SW480 (cell line): ENCODE measurements at places on chromosomes 6 and 20.

- no peak for DNase-seq
These were observed 108.8 kb upstream of the SCGN start for GRCh38 chr6:25542984-25543910.

DNA sequence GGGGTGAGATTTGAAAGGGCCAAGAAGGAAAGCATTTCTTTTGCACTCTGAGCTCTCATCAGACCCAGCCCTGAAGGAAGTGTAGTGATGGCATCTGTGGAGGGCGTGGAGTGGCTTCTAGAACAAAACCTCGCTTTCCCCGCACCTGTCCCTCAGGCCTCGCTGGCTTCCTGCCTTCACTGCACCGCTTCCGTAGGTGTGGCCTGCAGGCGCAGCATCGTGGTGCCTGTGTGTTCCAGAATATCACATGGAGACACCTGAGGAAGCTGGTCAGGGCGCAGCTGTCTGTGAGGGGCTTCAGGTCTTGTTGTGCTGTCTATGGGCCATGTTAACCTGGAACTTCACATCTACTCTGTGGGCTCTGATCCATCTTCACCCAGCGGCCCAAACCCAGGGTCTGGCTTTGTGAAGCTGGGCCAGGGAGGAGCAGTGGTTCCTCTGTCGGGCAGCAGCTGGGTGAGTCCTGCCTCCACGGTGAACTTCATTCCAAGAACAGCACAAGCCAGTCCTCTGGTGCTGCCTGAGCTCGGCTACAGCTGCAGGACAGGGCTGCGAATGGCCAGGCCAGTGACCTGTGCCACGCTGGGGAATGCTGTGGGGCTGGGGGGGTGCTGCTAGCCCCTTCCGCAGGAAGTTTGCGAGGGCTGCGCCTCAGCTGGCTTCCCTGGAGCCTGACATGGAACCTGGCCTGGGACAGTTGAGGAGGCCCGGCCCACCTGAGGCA is 40.9 kb downstream of the DSTN start:
- DNase-seq, result peak; percentile 65

GRCh38 chr6:160791981-160792418 is 90.0 kb downstream of the PLG start:
- DNase-seq, result no peak

- DNase-seq, result no peak
These were observed 52.5 kb downstream of the MAN1A1 start for GRCh38 chr6:119297049-119297448.

DNA sequence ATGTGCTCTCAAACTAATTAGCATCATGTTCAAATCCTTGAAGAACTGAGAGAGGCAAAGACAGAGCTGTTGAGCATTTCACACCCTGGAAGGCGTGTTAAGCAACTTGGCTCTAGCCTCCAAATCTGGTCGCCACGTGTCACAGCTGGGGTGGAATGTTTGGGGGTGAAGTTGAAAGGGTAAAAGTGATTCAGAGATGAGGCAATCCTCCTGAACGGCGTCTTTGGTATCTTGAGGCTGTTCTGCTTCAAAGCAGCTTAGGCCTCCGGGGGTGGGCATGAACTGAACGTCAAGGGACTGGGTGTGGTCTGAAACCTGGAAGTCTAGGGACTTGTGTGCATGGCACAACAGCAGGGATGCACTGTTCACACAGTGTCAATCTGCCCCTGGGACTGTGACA is 62.3 kb downstream of the TRAM2 start:
- DNase-seq, result peak; percentile 20

- DNase-seq, result no peak
These were observed 12.2 kb upstream of the TRPC4AP start for GRCh38 chr20:35104685-35105295.

DNA sequence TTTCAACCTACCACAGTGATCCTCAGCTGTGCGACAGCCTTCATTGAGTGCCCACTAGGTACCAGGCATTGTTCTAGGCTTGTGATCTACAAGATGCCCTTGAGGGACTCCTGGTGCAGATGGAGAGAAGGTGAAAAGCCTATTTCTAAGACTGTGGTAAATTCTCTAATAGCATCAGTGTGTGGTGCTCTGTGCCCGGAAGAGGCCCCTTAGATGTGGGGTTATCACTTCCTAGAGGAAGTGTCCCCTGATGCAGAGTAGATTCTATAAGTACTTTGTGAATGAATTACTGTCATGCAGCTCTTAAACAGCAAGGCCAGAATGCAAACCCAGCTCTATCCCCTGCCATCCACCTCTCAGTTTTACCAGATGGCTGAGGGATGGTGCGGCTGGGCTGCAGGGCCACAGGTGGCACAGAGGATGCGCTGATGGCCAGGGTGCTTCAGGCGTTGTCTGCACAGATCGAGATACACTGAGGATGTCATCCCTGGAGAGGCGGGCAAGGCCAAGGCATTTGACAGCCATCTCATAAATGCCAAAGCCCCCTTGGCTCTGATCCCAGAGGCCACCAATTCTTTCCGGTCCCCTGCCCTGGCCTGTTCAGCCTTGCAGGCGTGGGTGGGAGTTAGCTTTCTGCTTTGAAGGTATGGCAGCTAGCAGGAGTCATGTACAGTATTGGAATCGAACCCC is 96.7 kb downstream of the TOX2 start:
- no peak for DNase-seq

- no peak for DNase-seq
These were observed 44.6 kb downstream of the STK35 start for GRCh38 chr20:2146080-2146867.

GRCh38 chr20:19757487-19758132 is 448 bp upstream of the RIN2 start:
- peak; percentile 75 for DNase-seq

DNA sequence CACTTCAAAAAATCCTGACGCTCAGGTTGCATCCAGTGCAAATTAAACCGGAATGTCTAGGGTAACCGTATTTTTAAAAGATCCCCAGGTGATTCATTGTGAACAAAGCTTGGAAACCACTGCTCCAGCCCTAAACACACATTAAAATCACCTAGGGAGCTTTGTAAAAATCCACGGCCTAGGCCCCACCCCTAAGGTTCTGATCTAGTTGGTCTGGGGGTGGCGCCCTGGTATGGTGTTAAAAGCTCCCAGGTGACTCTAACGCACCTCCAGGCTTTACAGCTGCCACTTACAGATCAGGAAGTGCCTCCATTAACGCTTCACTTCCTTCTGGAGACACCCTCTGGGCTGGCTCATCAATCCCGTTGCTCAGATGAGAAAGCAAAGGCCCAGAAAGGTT is 92.2 kb downstream of the GRM4 start:
- DNase-seq, result peak; percentile 17

- DNase-seq, result no peak
These were observed 74.0 kb downstream of the IGF2R start for GRCh38 chr6:160042788-160043301.

DNA sequence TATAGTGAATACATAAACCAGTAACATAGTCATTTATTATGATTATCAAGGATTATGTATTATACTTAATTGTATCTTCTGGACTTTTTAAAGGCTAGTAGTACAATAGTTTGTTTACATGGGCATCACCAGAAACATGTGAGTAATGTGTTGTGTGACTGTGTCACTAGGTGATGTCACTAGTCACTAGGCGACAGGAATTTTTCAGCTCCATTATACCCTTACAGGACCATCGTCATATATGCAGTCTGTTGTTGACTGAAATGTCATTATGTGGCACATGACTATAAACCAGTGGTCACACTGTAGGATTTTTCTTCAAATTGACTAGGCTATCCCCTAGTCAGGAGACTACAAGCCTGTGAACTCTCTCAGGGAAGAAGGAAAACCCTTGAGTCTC is 86.5 kb upstream of the CENPW start:
- DNase-seq, result no peak

GRCh38 chr20:3990716-3991115 is 24.6 kb downstream of the RNF24 start:
- DNase-seq, result no peak

- no peak for DNase-seq
These were observed 1.8 kb downstream of the GJA1 start for GRCh38 chr6:121436960-121437850.

DNA sequence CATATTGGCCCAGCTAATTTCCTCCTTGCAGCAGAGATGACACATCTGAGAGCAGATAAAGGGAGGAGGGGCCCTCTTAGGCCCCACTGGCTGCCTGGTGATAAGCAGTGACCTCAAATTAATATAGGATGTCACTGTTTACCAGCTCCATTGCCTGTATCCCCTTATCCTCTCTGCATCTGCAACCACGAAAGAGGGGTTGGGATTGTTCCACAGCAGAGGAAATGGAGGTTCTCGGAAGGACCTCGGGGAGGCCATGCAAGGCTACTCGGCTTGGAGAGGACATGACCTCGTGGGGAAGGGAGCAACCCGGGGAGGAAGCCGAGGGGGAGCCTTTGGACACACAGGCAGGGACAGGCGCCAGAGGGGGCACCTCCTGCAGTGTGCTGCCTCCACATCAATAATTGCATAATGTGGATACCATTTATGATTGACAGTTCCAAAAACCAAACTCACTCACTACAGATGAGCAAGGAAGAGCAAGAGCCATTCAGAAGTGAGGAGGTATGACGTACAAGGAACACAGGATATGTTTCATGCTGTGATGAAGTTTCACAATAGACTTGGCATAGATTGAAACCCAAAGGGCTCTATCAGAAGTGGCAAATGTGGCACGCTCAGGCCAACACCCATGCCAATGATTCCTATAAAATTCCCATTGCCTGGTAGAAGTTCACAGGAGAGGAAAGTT is 177.2 kb upstream of the RNF24 start:
- no peak for DNase-seq

- DNase-seq, result no peak
These were observed 528.2 kb upstream of the MARCKS start for GRCh38 chr6:113328886-113329381.

GRCh38 chr6:97669191-97670031 is 386.4 kb upstream of the MMS22L start:
- DNase-seq, result no peak

- DNase-seq, result no peak
These were observed 129.4 kb upstream of the NAA20 start for GRCh38 chr20:19887556-19888268.

- DNase-seq, result no peak
These were observed 50.5 kb downstream of the SAMD5 start for GRCh38 chr6:147559006-147559405.

DNA sequence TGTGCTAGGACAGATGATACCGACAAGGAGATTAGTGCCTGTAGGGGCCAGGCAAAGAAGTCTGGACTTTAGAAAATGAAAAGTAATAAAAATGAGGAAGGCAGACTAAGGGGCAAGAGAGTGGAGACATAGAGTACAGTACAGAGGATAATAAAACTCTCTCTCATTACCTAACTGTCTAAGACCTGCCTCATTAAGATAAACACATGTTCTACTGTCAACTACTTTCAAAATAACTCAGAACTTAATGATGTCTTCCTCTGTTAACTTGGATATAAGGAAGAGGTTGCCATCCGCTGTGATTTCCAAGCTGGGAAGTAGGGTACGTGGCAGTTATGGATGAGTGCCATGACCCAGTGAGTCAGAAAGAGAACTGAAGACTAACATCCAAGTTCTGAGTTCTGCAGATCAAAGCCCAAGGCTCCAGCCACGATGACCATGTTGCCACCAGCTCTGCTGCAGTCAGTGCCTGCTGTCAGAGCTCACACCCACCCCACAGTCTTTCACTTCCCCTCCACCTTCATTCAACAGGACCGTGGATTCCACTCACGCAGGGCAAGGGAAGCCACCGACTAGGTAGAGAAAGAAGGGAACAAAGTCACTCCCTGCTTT is 81.8 kb downstream of the KIF16B start:
- no peak for DNase-seq

DNA sequence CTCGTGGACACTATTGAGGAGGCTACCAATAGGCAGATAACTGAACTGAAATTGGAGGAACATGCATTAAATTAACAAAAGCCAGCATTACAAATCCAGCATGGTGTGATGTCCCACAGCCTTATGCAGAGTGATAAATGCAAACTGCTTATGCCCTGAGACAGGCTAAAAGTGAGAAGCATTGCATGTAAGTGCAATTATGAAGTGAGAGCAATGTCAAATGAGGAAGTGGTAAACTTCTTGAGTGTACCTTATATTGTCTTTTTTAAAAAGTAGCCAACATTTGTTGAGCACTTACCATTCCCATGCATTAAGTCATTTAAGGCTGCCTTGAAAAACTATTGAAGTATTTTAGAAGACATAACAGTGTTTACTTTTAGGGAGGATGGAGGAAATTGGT is 212.2 kb downstream of the TBC1D7 start:
- DNase-seq, result no peak

DNA sequence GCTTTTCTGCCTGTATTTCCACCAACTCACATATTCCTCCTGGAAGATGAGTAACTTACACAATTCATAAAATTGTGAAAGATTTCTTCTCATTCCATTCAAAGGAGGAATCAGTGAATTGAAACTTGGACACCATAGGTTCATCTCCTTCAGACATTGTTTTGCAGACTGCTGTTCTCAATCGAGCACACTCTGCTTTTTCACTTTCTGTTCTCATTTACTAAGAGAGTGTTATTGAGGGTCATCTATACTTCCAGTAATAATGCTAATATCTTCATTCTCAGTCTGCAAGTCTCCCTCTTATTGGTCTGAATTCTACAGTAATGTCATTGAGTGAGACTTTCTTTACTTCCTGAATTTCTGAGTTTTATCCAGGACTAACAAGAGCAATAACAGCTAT is 67.5 kb upstream of the FUT9 start:
- DNase-seq, result no peak

- peak; percentile 43 for DNase-seq
These were observed 5.6 kb upstream of the SYNE1 start for GRCh38 chr6:152642578-152643375.

GRCh38 chr20:59620860-59621505 is 16.6 kb downstream of the PHACTR3 start:
- no peak for DNase-seq

DNA sequence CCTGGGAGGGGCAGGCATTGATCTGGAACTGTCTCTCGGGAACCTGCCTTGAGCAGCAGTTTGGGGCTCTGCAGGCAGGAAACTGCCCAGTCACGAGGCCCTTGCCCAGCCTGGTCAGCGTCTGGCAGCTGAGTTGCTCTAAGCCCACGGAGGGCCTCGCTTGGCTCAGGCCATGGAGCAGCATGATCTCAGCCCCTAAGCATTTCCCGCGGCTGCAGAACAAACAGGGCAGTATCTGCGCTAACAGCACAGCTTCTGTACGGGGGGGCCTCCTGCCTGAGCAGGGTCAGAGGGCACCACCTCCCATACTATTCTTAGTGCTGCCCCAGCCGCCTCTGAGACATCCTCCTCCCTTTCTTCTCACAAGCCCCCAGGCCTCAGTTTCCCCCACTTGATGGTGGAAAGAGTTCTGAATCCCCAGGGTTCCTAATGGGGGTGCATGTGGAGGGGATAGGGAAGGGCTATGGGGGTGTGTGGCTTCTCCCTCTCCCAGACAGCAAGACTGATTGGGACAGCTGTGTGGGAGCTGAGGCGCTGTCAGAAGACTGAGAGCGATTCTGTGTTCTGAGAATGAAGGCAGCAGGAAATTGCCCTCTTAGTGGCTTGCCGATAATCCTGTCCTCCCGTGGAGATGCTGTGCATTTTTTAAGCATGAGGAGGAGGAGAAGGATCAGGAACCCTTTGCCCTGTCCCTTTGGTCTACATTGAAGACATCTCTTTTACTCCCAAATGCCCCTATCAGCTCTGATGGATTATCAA is 46.4 kb downstream of the MOCS1 start:
- DNase-seq, result no peak

GRCh38 chr6:156190270-156190669 is 586.9 kb upstream of the ARID1B start:
- no peak for DNase-seq
